ENCODE measurements at places on chromosomes 7 and 10. TPM values are rescaled to one million over a fixed set of nuclear protein-coding genes. Genes with fewer than 3 reads are reported as not detected.

The SPDYE1 gene
- 4.1 TPM for polyA plus RNA-seq

The NUTM2E gene
- polyA plus RNA-seq, result 0.35 TPM

The AP3M1 gene
- polyA plus RNA-seq, result 36.0 TPM

The GFRA1 gene
- 50.1 TPM for polyA plus RNA-seq

The NKX1-2 gene
- 2.0 TPM for polyA plus RNA-seq

Data from spinal cord (tissue), 10 donors.